ENCODE measurements at places on chromosomes 5 and 9. TPM values are rescaled to one million over a fixed set of nuclear protein-coding genes. Genes with fewer than 3 reads are reported as not detected.

CDK9 gene
- total RNA-seq: 130 TPM

DNA sequence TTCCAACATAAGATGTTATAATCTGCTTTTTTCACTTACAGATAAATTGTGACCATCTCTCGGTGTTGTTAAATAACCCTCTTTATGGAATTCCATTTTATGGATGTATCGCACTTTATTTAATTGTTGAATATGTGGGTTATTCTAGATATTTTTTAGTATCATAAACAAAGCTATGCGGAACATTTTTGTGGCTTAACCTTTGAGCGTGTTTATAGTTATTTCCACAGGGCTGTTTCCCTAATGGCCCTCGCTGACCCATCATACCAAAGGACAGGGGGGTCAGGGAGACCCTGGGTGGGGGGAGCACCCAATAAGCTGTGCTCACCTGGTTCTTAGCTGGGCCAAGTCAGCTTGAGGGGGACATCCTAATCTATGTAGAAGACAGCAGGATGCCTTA, 65.3 kb downstream of the NDST1 start:
- H3K4me1 ChIP-seq: no peaks in the 10 kb centered on the region
- H3K27me3 ChIP-seq: no peaks in the 10 kb centered on the region
- no peak overlapping the region for H3K27ac ChIP-seq
- DNase-seq: no peak

DNA sequence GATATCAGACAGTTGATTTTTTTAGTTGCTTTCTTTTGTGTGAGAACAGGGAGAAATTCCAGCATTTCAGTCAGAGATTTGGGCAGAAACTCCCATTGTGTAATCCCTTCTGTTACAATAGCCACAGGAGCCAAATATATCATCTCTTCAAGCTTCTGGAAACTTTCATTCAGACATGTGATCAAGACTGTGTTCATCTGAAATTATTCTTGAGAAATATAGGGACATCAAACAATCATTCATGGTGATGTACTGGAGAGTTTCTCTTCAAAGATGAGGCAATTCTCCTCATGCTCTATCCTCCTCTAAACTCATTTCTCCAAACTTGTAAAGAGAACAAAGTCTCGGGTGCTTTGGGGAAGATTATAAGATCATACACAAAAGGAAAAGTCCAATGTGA, 35.2 kb upstream of the CSNK1G3 start:
- H3K27me3 ChIP-seq: no peaks in the 10 kb centered on the region
- H3K36me3 ChIP-seq: no peaks in the 10 kb centered on the region
- no peak overlapping the region for H3K27ac ChIP-seq
- no peak overlapping the region for H3K4me3 ChIP-seq
- DNase-seq: no peak

DNA sequence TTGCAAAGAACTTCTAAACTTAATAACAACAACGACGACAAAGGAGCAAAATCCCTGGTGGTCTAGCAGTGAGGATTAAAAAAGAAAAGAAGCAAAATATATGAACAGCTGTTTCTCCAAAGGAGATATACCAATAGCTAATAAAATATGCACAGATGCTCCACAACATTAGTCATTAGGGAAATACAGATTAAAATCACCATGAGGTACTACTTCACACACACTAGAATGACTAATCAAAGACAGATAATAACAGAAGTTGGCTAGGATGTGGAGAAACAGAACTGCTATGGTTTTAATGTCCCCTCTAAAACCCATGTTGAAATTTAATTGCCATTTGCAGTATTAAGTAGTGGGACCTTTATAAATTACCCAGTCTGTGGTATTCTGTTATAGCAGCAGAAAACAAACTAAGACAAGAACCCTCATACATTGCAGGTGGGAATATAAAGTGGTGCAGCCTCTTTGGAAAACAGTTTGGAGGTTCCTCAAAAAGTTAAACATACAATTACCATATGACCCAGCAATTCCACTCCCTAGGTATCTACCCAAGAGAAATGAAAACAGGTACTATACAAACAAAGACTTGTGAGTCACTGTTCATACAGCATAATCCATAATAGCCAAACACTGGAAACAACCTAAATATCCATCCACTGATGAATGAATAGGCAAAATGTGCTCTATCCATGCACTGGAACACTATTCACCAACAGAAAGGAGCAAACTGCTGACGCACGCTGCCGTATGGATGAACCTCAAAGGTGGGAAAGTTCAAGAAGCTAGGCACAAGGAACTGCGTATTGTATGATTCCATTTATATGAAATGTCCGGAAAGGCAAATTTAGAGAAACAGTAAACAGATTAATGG, 11.4 kb upstream of the DUSP1 start:
- H3K27me3 ChIP-seq: no peaks in the 10 kb centered on the region
- H3K4me1 ChIP-seq: no peaks in the 10 kb centered on the region
- no peak overlapping the region for H3K27ac ChIP-seq

DNA sequence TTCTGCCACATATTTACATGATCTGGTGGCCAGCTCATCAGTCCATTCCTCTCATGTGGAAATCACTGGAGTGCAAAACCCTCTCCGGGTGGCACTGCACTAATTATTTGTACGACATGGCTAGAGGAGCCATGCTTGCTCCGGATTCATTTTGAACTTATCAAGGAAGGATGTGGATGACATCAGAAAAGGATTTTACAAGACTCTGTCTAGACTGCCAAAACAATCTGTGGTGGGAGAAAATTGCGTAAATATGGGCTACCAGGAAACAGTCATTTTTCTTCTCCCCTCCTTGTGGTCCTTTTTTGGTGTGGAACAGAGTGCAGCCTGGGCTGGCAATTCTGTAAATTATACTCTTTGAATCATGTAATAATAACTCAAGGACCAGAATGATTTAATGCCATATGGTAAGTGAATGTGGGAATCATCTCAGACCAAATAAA, 123.4 kb upstream of the IFNE start:
- no peak overlapping the region for H3K4me3 ChIP-seq
- DNase-seq: no peak
- H3K36me3 ChIP-seq: no peaks in the 10 kb centered on the region
- no peaks in the 10 kb centered on the region for H3K27me3 ChIP-seq
